NCI-H1092 treated with DMSO at 0.1 percent for 48 hours (cell line): ENCODE measurements at places on chromosomes 13 and 19.
A peak's percentile ranks its signal among the peaks of the same experiment; 100 is the strongest.

- DNase-seq: no peak
Measured at GRCh38 chr13:83515268-83516015, 366.8 kb downstream of the SLITRK1 start.

- no peak for DNase-seq
Measured at GRCh38 chr19:14265290-14266036, 59.5 kb upstream of the ADGRL1 start.

DNA sequence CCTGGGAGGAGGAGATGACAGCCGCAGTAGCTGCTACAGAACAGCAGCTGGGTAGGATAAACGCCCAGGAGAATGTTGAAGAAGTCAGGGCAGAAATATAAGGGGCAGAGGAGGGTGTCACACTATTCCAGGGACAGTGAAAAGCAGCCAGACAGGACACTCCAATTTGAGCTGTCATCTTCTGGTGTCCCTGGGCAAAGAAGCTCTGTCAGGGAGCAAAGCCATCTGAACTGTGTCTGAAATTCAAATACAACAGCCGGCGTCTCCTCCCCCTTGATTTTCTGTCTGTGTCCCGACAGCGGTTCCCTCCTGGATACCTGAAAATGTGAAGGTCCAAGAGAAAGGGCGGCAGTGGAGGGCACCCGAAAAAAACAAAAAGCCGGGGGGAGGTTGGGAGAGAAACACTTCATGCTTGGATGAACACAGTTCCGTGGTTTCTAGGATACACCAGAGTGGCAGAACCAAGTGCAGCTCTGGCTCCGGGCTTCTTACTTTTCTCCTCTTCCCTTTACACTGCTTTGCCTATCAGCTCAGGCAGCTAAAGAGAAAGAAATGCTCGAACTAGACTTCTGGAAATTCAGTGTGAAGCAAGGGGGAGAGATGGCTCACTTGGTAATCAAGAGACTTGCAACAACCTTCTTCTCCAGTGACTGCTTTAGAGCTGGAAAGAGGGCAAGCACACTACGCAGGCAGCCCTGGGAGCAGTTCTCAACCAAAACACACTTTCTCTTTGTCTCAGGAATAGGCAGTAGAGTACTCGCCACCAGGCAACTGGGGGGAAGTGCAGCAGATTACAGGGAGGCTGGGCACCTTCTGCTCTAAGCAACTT, 465.6 kb downstream of the ITGBL1 start:
- DNase-seq: peak; percentile 99

DNA sequence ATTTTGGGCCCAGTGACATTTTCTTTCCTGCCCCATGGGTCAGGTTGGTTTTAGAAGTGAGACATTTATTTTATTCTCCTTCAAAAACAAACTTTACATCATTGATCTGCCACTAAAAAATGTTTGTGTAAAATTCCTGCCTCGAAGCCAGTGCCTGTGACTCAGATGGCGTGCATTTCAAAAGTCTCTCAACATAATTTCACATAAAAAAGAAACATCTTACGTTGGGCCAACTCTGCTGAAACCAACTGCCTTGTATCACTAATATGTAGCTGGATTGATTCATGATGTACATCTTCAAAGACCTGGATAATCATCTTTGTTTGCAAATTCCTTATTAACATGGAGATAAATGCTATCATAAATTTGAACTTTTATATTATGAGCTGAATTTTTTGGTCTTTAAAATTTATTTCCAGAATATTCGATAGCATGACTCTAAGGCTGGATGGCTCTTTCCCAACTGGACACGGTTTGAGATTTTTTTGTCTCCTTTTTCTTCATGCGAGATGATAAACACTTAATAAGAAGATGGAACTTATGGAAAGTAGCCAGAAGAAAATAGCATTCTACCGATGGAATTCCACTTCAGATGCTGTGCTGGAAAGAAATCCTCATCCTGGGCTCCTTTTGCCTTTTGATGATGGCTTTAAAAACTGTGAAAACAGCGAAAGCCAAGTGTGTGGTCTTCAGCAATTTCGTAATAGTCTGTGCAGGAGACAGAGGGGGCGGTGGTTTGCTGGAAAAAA, 420.5 kb downstream of the FGF9 start:
- DNase-seq: no peak

DNA sequence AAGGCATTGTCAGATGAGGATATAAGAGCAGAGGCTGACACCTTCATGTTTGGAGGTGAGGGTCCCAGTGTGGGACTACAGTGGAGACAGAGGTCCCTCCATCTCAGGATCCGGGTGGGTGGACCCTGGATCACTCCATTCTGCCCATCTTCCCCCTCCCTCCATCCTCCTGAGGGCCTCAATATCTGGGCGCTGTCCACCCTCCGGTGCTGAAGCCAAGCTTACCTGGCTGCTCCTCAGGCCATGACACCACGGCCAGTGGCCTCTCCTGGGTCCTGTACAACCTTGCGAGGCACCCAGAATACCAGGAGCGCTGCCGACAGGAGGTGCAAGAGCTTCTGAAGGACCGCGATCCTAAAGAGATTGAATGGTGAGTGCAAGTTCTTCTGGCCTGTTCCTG, 11.9 kb downstream of the CYP4F12 start:
- no peak for DNase-seq

- DNase-seq: no peak
Measured at GRCh38 chr19:40718774-40719391, 2.0 kb downstream of the ITPKC start.

DNA sequence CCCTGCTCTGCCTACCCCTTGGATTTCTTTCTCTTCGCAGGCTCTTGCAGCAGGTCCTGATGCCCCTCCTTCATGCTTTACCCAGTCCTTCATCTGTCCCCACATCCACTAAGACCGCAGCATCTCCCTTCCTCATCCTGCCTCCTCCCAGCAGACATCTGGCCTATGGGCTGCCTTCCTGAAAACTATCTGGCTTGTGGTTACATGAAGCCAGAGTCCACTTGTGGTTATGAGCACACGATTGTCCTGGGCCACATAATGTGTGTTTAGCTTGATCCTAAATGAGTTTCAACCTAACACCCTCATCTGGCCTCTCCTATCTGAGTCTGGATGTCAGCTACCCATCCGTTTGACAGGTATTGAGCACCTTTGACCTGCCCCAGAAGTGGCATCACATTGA, 5.5 kb upstream of the ZNF175 start:
- DNase-seq: no peak

DNA sequence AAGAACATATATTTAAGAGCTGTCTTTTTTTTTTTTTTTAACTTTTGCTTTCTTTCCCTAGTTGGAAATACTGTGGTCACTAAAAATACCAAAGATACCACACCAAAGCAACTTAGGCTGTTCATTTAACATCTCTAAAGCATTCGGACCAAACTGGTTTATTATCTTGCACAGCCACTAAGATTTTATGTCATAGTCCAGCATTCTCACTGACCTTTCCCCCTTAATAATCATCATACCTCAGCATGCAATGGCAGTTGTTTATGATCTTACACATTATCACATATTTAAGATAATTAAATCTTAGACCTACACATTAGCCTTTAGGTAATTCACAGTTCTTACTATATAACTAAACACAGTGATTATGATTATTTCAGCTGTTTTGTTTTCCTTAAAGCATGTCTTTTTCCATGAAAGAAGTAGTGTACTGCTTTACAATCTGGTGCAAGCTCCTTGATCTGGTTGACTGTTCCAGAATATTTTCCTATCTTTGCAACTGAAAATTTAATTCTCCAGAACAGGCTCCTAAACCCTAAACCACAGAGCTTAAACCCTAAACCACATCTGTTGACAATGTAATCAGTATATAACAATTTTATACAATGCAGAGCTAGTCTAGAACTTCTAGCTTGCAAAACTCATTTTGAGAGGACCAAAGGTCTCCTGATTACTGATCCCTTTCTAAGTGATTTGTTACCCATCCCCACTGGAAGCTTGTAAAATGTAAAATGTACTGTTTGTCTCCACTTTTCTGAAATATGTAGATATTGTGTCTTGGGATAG, 74.2 kb downstream of the CDK8 start:
- DNase-seq: no peak

DNA sequence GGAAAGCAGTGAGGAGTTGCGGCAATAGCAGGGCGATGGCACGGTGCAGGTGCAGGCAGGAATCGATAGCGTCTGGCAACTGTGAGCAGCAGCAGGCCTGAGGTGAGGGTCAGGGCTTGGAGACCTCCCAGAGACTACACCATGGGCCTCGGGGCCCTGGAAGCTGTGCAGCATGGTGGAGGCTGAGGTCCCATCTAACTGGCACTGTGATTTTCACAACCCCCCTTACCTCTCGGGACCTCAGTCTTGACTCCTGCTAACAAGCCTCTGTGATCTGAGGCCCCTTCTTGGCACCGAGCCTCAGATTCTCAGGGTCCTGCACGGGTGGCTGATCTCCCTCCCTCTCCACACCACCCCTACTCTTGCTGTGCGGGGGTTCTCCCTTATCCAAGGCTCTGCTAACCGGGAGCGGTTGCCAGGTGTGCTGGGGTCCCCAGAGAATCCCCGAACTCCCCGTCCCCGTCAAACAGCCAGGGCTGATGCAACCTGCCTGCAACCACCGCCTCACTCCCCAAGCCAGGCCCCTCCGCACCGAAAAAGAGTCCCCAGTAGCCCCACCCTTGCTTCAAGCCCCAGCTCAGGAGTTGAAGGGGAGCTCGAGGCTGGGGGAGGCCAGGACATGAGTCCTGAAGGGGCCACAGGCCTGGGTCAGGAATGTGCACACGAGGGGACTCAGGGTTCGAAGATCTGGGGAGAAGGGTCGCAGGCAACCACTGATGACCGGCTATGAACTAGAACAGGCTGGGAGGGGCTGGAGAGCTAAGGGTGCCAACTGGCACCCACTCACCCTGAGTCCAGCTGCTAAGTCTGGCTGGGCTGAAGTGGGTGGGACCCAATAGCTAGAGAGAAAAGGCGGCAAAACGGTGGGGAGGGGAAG, 4.8 kb upstream of the ATF5 start:
- no peak for DNase-seq

DNA sequence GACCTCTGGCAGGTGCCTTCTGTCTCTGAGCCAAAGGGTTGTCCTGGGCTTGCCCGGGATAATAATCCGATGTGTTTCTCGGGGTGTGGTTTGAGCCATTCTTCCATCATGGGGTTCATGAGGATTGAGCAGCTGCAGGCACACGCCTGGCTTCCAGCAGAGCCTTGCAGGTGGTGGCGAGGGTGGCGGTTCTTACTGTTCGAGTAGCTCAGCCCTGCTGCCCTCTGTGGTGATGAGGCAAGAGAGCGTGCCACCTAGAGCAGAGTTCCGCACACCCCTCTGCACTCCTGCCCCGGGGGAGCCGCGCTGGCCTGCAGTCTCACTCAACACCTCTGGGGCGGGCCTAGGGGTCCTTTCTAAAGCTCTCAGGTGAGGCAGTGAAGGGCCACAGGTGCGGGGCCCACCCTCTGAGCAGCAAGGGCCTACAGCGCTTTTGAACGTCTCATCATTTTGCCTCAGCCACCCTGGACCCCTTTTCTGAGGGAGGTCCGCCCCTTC, 3.8 kb downstream of the SCN1B start:
- DNase-seq: no peak

- no peak for DNase-seq
Measured at GRCh38 chr13:60356970-60357369, 40.0 kb upstream of the TDRD3 start.

DNA sequence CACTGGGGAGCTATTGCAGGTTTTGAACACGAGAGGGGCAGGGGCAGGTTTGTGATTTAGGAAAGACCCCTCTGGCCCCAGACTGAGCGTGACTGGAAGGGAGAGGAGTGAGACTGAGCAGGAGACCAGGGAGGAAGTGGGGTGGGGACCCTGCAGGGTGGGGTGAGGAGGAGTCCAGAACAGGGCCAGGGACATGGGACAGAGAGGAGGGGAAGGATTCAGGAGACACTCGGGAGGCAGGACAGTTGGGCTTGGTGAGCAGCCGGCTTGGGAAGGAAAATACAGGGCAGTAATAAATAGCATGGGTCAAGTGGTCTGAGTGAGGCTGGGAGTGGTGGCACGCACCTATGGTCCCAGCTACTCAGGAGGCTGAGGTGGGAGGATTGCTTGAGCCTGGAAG, 9.4 kb downstream of the FOSB start:
- DNase-seq: no peak

DNA sequence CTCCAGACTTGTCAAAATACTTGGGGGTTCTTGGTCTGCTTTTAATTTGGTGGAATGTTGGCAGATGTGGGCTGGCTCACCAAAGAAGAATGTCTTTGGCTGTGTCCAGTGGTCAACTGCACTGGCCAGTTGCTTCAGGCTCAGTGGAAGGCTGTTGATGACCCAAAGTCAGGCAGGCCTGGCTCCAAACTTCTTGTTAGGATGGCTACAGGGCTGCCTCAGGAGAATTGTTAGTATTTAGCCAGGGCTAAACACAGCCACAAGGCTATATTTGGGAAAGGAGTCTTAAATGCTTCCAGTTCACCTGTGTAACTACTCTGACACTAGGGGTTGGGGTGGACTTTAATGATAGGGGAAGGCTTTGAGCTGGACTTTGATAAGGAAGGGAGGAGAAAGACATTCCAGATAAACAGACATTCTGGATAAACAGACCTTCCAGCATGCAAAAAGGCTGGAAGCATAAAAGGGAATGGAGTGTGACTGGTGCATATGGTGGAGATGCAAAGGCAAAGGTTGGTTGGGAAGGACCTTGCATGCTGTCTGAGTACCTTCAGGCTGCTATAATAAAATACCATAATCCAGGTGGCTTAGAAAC, 116.8 kb downstream of the FOXO1 start:
- no peak for DNase-seq

DNA sequence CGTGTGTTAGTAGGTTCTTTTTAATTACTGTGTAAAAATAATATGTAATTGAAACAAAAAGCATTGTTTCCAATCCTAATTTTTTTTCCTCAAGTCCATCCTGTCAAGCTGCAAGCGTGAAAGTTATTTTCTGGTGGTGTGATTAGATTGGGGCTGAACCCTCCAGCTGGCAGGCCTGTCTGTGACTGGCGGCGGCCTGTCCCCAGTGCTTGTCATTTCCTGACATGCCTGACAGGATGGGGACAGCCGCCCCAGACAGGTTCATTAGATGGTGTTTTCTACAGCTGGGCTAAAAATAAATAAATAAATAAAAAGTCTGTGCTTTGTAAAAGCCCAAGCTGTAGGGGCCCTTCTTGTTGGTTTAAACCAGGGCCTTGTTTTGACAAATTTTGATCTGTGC, 53.7 kb upstream of the MAB21L1 start:
- no peak for DNase-seq

DNA sequence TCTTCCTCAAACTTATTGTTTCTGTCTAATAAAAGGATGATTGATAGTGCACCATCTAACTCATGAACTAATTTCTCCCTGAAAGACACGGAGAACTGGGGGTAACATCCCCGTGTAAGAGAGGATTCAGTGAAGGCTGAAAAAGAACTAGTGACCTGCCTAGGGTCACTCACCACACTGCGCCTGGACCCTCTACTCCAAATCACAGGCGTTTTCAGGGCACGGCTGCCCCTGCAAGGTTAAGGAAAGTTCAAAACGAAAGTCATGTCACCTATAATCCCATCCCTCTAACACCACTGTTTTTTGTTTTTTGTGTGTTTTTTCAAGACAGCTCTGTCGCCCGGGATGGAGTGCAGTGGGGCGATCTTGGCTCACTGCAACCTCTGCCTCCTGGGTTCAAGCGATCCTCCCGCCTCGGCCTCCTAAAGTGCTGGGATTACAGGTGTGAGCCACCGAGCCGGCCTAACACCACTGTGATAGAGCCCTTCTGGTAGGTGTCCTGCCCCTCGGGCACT, 8.7 kb downstream of the URAD start:
- DNase-seq: no peak
